WERI-Rb-1 (cell line): ENCODE measurements at places on chromosomes 3 and 15.

GRCh38 chr3:169138849-169139420 lies 524.6 kb downstream of the MECOM start:
- DNase-seq, result no peak

DNA sequence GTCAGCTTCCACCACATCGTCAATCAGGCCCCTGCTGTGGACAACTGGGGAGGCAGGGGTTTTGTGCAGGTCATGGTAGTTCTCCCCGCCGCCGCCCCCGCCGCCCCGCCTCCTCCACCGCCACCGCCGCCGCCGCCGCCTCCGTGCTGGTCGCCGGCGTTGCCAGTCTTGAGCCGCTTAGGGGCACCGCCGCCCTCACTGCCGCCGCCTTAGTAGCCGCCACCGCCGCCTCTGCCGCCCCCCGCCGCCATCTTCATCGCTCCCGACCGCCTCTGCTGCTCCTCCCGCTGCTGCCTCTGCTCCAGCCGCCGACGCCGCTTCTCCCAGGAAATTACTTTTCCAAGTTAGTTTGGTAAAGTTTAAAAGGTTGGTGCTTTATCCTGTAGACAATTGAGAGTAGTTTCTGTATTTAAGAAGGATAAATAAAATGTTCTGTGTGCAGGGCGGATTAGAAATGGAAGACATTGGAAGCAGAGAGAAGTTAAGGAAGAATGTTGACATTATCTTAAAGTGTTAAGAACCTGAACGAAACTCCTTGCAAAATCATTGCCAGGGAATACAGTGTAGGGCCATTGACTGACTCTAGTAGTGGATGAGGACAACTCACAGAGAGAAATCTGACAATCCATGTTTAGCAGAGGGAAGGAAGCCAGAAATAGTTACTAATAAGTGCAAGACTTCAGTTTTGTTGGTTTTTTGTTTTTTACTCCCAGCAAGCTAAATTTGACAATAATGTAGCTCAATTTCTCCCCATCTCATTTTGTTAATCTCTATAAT lies 53.0 kb upstream of the GOLGA8A start:
- no peak for DNase-seq

GRCh38 chr15:25679492-25679891 lies 183.6 kb downstream of the ATP10A start:
- DNase-seq, result no peak

DNA sequence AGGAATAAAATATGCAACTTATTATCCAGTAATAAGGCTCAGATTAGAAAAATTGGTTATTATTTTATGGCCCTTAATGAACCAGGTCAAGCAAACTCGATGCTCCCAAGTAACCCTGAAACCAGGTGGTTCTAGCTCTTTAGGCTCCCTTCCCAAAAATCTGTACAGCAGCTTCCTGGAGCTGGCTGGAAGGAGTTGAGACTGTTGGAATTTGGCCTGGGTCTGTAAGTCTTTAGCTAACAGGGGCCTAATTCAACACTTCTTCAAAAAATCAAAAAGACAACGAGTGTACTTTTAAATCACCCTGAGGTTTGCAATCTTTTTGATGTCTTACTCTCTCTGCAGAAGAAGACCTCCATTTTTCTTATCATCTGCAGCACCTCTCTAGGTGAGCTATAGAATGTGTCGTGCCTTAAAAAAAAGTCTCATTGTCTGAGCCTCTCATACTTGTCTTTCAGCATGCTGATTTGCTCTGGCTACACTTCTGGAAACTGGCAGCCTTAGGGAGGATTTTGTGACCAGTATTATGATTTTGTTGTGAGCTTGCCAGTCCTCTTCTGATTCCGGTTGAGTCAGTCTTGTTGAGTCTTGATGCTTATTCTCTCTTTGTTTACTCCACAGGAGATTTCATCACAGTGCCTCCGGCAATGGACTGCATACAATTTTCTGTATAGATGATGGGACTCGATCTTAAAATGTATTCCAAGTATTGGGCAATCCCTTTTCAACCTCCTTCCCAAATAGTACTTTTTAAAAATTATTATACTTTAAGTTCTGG lies 235.0 kb upstream of the KBTBD8 start:
- no peak for DNase-seq

DNA sequence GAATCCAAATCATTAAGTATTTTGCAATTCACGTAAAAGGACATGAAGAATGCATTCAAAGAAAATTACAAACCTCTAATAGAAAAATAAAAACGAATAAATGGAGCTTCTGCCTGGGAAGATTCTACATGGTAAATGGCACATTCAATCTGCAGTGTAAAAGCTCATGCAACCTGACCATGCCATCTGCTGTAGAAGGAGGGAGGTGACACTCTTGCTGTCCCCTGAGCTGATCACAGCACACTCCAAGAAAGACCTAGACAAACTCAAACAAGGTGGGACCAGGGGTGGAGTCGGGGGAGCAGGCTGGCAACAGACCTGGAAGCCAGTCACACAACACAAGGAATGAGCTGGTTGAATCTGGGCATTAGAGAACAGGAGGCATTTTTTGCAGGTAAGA lies 101.8 kb downstream of the BDH1 start:
- peak; percentile 47 for DNase-seq

DNA sequence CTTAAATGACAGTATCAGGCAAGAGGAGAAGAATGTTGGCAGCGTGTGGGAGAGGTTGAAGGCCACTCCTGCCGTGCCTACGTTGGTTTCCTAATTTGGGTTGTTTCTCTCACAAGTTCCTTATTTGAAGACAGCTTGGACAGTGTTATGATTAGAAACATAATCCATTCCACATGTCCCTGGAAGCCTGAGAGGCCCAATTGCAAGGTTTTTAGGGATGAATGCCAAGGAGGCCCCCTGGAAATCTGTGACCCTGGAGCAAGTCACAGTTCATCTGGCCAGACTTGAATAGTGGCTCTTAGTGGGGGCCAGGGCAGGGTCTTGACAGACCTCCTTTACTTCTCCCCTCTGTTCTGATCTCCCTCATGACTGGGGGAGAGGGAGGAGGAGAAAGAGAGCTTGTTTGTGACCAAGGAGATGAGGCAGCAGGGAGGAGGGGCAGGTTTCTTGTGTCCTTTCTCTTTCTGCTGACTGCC lies 584.4 kb upstream of the TBL1XR1 start:
- DNase-seq, result no peak

DNA sequence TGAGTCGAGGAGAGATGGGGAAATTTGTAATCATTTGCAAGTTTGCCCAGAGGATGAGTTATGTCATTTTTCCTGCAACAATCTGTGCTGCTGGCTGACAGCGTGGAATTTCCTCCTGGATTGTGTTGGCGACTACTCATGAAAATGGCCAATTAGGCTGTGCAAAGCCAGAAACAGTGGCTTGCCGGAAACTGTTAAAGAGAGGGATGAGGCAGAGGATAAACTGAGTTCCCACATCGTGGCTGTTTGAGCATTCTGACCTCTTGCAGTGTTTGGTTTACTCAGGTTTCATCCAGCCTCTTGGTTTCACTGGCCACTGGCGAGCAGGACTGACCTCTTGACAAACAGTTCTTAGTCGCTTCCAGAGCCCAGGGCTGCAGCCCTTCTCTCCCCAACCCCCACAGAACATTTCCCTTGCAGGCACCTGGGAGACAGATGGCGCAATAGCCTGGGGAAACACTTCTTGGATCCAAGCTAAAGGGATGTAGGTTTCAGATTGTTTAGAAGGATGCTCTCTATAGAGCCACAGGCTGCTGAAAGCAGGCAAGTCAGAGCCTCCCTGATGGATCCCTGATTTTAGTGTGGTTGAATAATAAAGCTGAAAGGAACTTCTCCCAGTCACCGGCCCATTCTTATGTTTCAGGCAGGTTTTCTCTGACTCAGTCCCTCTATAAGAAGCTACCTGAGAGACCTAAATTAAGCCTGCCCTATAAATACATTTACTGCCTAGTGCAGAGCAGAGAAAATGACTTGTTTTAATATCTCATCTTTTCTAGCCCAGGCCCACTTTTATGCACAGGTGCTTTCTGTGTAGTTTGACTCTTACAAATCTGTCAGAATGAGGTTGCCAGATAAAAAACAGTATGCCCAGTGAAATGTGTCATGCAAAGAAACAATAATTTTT lies 92.8 kb upstream of the UBE2E1 start:
- peak; percentile 68 for DNase-seq
